ENCODE measurements at places on chromosomes 1 and 21.
A peak's percentile ranks its signal among the peaks of the same experiment; 100 is the strongest.

- no peak for DNase-seq
These were observed 17.5 kb upstream of the COL18A1 start for GRCh38 chr21:45387506-45387905.

DNA sequence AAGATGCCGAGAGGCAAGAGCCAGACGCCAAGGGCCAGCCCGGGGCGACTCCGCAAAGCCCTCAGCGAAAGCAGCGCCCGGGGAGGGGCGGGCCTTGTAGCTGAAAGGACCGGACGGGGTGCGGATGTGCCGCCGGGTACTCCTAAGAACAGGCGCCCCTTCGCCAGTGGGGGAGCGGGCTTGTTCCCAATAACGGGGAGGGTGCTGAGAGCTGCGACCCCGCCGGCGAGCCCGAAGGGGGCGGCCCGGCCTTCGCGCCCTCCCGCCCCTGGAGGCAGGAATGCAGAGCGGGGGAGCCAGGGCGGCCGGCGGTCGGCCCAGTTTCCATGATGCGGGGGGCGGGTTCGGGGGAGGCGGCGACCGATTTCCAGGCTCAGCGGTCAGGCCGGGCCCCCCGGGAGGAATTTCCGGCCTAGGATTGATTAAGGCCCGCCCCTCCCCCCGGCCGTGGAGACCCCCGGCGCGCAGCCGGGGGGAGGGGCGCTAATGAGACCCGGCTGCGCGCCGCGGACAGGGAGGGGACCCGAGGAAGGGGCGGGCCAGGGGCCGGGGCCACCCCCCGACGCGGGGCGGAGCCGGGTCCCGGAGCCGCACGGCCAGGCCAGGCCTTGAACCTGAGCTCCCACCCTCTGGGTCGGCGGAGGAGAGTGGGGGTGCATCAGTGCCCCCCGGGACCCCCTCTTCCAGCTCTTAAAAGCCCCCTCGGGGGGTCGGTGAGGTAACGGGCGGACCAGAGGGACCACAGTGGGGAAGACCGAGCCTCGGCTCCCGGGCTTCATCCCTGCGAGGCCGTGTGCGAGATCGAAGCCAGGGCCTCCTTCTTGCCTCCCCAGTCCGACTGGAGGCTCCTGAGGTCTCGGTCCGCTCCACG, 898 bp upstream of the TMEM200B start:
- DNase-seq, result peak; percentile 38

DNA sequence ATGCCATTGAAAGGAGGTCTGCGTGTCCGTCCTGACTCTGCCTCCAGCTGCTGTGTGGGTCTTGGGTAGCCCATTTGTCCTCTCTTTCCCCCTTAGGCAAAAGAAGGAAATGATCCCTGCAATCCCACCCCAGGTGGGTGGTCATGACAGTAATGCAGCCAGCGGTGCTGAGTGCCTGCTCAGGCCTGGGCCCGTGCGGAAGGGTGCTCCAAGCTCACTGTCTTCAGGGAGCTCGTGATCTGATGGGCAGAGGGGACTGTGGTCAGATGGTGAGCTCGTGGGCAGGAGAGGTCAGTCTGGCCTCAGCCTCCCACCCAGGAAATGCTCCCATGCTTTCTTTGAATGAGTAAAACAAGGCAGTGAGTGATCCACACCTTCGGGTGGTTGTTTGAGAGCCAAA, 35.3 kb upstream of the TTC4 start:
- no peak for DNase-seq

- DNase-seq, result peak; percentile 31
These were observed 55.1 kb downstream of the CD58 start for GRCh38 chr1:116515702-116516101.

- no peak for DNase-seq
These were observed 355.8 kb downstream of the AJAP1 start for GRCh38 chr1:5010236-5010635.

DNA sequence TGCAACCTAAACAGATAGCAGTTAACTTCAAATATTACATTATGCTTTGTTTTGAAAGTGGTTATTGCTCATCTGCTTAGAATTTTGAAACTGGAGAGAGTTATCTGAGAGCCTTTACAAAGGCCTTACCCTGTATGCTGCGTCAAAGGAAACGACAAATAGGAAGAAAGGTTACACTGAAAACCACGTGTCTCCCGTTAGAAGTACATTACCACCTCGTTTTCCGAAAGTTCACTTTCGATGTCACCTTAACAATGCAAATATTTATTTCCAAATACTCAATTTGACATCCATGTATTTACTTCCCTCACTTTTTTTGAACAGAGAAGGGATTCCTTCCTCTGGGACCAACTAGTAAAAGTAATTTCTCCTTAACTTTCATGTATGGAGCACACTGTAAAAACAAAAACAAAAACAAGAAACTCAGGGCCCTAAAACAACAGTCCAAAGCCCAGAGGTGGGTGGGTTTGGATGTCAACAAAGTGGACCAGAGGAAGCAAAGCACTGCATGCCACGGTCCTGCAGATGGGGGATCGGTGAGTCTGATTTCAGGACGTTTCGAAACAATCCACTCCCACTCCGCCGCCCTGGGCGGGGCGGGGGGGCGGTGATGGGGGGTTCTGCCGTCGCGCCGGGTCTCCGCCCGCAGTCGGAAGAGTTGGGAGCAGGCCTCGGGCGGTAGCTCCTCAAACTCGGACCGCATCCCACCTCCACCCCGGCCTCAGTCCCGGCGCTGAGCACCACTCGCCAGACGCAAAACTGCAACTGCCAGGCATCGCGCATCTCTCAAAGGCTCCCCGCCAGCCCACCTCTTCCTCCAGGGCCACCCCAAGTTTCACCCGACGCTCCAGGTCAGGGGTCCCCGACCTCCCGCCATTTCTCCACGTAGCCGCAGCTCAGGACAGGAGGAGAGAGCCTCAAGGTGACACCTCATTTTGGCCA, 841 bp downstream of the ADSS2 start:
- DNase-seq, result peak; percentile 48

DNA sequence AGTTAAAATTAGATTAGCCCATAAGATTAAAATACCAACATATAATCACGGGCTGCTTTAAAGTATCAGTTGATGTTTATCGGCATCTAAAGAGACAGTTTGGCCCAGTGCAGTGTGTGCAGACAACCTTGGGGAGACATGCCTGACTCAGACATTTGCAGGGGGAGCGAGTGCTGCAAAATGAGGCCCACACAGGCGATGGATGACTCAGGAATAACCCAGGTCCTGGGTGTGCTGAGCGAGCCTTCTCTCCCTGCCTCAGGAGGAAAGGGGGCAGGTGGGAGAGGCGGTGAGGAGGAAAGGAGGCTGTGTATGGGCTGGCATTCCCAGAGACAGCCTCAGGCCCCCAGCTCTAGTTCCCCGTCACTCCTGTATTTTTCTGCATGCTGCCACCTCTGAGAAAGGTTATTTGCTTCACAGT, 9.0 kb downstream of the SLC9A1 start:
- no peak for DNase-seq

DNA sequence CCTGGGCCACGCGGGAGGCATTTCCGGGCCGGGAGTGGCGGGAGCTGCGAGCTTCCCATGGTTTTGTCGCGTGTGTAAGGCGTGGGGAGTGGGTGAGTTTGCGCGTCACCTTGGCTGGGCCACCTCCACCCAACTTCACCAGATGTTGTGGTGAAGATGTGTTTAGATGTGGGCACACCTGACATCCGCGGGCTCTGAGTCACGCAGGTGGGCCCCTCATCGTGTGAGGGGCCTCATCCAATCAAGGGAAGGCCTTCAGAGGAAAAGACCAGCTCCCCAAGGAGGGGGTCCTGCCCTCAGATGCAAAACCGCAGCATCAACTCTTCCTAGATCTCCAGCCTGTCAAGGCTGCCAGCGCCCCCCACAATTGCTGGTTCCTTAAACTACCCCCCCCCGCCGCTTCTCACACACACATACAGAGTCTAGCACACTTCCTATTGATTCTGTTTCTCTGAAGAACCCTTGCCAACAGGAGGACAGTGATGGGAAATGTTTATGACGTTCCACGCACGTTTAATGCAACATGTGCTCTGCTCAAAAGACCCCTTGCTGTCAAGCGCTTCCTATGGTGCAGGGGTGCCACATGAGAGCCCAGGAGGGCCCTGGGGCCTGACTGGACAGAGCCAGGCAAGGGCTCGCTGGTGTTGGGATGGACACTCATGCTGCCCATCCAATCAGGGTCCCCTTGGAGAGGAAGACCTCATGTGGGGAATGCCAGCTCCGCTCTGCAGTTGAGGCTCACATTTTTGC, 11.9 kb downstream of the ACTRT2 start:
- peak; percentile 17 for DNase-seq

- DNase-seq, result no peak
These were observed 31.9 kb upstream of the DENND1B start for GRCh38 chr1:197807216-197807615.

DNA sequence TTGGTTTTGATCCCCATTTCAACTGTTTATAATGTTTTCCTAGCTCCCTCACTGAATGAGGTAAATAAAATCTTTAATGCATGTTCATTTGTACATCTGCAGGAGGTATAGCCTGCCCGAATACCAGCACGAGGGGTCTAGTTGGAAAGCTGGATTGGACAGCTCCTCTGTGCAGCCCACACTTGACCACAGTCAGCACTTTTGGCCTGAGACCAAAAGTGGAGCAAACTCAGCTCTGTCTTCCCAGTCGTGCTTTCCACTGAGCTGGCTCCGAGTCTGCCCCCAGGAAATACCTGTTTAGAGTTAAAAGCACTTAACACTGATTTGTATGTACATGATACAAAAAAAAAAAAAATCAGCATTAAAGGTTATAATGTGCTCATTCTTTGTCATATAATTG, 224.4 kb downstream of the DSCAM start:
- no peak for DNase-seq

DNA sequence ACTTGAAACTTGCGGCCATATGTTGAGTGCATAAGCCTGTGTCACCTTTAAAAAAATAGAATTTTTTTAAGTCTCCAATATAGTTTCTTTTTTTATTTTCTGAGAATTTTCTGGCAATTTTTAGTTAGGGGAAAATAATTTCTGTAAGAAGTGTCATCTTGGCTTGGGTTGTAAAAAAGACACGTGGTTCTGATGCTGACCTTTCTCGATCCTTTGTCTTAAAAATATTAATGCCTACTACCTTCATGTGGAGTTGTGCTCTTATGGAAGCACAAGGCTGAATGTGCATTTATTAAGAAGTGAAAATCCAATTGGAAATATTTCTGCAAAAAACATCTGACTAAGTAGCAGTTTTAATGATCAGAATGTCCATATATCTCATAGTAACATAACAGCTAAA, 3.5 kb downstream of the ELAVL4 start:
- no peak for DNase-seq

DNA sequence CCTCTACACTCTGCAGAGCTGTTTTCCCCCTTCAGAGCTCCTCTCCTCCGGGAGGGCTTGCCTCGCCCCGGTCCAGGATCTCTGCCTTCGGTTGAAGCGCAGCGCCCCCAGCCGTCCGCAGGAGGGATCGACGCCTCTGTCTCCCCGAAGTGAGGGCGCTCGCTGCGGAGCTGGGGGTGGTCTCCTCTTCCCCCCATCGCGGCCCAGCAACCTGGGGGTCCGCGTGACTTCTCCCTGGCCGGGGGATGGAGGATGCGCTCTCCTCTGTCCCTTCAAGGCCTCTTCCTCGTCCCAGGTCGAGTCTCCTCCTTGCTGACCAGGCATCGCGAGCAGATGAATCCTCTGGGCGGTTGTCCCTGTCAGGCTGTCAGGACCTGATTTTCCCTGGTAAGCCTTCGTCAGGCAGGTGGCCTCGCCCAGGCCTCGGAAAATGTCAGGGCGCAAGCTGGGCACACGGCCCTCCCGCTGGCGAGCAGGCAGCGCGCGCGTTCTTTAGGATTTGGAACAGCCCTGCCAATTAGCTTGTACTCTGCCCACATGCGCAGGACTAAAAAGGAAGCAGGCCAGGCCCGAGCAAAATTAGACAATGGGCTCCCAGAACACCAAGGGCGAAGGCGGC, 90.5 kb downstream of the EDEM3 start:
- DNase-seq, result peak; percentile 6

DNA sequence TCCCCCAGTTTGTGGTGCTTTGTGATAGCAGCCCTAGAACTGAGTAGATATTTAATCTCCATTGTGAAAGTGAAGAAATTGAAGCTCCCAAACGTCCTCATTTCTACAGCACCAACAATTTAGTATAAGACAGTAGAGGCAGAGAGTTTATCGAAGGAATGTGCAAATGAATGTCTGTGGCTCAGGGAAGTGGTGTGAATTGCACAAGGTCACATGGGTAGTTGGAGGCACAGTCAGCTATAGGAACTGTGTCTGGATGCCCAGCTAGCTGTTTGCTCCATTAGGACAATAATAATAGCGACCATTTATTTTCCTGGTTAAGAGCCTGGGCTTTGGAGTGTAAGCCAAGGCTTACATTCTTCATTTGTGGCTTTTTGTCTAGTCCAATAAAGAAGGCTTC, 144.4 kb upstream of the USP24 start:
- no peak for DNase-seq

- DNase-seq, result no peak
These were observed 6.8 kb upstream of the ERO1B start for GRCh38 chr1:236288620-236288976.

- no peak for DNase-seq
These were observed 16.0 kb downstream of the ST6GALNAC3 start for GRCh38 chr1:76090283-76091203.

GRCh38 chr1:45429561-45430159, 61.3 kb downstream of the TESK2 start:
- DNase-seq, result no peak

DNA sequence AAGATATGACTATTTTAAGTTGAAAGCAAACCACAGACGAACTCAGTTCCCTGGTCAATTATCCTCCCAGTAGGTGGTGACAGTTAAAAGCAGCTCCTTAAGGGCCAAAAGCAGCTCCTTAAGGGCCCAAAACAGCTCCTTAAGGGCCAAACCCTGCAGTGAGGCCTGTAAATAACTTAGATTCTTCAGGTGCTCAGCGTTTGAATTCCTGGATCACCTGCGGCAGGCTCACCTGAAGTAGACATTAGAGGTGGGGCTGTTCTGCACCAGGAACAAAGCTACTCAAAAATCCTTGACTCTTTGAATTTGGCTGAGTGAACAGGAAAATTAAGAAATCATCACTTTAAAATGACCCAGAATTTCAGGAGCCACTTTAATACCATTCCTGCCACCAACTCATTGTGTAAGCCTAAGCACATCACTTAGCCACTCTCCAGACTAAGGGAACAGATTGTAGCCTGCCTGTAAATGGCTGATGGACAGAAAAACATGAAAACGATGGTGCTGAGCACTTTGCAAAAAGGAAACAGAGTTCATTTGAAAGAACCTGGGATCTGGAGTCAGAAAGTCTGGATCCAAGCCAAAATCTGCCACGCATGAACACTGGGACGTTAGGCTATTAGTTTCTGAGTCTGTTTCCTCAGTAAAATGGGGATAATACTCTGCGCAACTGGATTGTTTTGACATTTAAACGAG, 126.9 kb downstream of the LRIG2 start:
- no peak for DNase-seq

GRCh38 chr1:28087614-28088167, 719 bp downstream of the EYA3 start:
- no peak for DNase-seq

DNA sequence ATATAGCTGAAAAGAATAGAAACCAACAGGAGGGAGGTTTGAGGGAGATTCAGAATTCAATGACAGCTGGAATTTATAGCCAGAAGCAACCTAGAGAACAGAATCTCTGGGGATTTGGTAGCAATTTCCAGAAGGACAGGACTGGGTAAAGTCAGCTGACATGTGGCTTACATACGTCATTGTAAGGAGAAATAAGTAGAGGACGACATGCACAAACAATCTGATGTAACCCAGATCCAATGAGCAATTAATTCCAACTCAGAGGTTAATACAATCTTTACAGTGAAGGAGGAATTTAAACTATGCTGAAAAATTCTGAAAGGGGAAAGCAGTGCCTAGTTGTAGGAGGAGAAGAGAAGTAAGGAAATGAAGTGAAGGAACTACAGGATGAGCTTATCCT, 383.9 kb downstream of the PTBP2 start:
- DNase-seq, result no peak

GRCh38 chr1:191142748-191143147, 665.1 kb upstream of the BRINP3 start:
- DNase-seq, result no peak
